Right atrium auricular region (tissue), 2 donors: ENCODE measurements at places on chromosomes 5 and 9.

- DNase-seq: no peak
These were observed 65.3 kb downstream of the RXRA start for GRCh38 chr9:134391319-134392231.

GRCh38 chr5:36741128-36741527, 134.7 kb downstream of the SLC1A3 start:
- DNase-seq: no peak

DNA sequence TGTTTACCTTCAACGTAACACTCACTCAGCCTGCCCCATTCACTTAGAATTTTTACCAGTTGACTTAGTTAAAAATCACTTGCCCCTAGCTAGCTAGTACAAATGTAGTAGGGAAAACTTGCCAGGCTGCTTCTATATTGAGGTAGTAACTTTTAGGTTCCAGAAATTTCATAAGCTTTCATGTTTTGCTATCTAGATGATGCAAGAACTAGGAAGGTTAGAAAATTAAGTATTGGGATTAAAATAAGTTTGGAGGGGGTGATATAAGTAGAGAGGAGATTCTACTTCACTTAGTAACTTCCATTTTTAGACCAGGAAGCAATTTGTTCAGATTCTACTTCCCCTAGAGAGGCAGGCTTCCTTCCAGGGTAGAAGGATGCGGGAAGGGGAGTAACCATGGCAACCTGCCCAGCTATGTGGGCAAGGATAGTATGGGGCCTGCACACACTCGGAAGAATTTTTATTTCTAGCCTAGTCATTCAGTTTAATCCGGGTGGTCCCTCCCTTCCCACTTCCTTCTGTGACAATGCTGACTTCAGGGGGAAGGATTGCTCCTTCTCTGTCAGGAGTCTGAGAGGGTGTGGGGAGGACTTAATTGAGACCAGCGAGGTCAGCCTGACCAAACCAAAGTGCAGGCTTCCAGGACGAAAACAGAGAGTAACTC, 4.2 kb downstream of the DAB2 start:
- peak; percentile 86 for DNase-seq

- DNase-seq: no peak
These were observed 749.8 kb upstream of the CDH9 start for GRCh38 chr5:27788184-27788583.
